Stomach (tissue), 19 donors: ENCODE measurements at places on chromosomes 13 and 19.

GRCh38 chr19:3225677-3226093 is 1.2 kb downstream of the CELF5 start:
- DNase-seq, result no peak

- DNase-seq, result no peak
Observed at GRCh38 chr19:10412257-10412977, 7.9 kb upstream of the PDE4A start.

- DNase-seq, result no peak
Observed at GRCh38 chr13:53415135-53415534, 386.5 kb downstream of the OLFM4 start.

DNA sequence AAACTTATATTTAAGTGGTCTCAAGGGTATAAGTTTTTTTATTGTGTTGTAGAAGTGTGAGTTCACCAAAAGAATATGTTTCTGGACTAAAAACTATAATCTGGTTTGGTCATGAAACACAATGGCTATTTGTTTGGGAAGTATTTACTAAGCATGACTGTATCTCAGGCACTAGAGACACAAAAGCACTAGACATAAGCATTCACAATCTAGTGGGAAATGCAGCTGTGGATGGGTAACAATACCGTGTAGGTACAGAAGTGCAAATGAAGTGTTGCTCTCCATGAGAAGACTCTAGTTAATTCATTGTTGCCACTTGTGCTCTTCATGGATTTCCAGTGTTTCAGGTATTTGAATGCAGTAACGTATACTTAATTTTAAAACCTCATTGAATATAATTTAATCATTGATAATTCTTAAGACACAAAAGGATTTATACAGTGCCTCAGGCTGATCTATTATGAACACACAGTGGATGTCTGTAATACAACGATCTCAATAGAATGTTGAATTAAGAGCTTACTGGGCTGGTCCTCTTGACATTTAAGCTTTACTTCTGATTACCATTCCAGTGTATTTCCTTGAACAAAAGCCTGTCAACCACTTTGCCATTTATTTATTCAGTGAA is 50.9 kb downstream of the TPT1 start:
- DNase-seq, result no peak

GRCh38 chr13:52677823-52678222 is 25.2 kb downstream of the SUGT1 start:
- no peak for DNase-seq

GRCh38 chr19:28242317-28242927 is 970.5 kb downstream of the UQCRFS1 start:
- DNase-seq, result no peak
